ENCODE measurements at places on chromosomes 16 and 17.

DNA sequence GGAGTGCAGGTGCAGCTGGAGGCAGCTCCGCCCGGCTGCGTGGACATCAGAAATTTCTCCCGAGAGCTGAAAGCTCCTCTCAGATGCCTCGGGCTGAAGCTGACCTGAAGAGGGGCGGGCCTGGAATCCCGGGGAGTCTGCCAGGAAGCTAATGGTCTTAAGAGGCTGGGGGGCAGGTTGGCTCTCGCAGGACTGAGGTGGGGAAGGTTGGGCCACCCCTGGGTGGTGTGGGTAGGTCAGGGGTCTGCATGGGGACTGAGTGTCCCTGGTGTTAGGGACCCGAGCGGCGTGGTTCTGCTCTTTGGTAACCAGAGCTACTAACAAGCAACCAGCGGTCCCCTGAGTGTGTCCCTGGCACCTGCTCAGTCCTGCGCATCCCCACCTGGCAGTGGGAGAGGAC is 3.5 kb downstream of the CHMP6 start:
- DNase-seq, result no peak

- DNase-seq, result no peak
These were observed 88.8 kb downstream of the ARHGAP44 start for GRCh38 chr17:12877953-12878669.

- DNase-seq, result no peak
These were observed 94.4 kb downstream of the SPACA3 start for GRCh38 chr17:33086041-33086440.

DNA sequence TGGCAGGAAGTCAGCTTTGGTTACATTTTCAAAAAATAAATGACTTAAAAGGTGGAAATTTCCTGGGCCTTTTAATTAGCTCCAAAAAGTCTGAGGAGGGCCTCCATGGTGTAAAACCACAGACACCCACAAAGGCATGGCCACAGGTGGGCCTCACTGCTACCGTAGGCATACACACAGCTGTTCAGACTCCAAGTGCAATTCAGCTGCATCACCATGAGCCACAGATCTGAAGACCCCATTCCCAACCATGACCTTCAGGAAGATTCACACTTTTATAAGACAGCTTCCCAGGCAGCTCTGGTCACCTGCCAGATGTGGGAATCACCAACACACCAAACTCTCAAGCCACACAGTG is 20.6 kb downstream of the CSNK2A2 start:
- no peak for DNase-seq
